ENCODE measurements at places on chromosomes 2 and 18.

DNA sequence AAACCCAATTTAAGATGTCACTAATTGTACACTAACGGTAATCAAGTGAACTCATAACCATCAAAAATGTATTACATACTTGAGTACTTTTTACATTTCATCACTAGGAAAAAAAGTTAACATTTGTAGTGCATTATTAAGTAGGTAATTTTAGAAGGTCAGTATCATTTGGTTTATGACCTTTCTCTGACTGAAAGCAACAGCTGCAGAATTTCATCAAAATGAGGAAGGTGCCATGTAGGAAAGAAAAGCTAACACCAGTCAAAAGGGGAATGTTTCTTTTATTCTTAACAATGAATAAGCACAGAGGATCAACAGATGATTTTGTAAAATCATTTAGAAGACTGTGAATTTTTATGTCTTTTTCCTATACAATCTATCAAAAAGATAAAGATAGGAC lies 79.0 kb downstream of the PIGN start:
- no peak for DNase-seq

GRCh38 chr2:19351899-19352697 lies 6.3 kb downstream of the OSR1 start:
- DNase-seq: no peak

DNA sequence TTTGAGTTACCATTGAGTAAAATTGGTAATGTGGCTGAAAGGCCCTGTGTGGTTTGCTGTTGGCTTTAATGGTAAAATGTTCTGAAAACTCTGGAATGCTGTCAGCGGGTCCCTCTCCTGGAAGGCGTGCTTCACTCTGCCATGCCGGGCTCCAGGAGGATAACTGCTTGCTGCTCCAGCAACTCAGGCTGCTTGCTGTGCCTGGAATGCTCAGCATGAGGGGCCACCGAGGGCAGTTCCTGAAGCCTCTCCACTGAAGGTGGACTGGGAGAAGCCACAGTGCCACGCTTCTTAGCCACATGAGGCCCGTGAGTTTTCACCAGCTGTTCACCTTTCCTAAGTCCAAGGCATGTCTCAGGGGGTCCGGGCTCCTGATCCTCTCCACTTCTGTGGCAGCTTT lies 90.4 kb upstream of the FAM110C start:
- no peak for DNase-seq

GRCh38 chr18:79068341-79068936 lies 755 bp upstream of the ATP9B start:
- no peak for DNase-seq

GRCh38 chr2:191165176-191165643 lies 14.4 kb upstream of the STAT4 start:
- peak; percentile 61 for DNase-seq

GRCh38 chr2:109216332-109216731 lies 87.3 kb downstream of the SH3RF3 start:
- no peak for DNase-seq

- no peak for DNase-seq
These were observed 2.1 kb downstream of the STK39 start for GRCh38 chr2:168245074-168245825.

GRCh38 chr2:154452906-154453493 lies 245.5 kb upstream of the KCNJ3 start:
- peak; percentile 11 for DNase-seq

DNA sequence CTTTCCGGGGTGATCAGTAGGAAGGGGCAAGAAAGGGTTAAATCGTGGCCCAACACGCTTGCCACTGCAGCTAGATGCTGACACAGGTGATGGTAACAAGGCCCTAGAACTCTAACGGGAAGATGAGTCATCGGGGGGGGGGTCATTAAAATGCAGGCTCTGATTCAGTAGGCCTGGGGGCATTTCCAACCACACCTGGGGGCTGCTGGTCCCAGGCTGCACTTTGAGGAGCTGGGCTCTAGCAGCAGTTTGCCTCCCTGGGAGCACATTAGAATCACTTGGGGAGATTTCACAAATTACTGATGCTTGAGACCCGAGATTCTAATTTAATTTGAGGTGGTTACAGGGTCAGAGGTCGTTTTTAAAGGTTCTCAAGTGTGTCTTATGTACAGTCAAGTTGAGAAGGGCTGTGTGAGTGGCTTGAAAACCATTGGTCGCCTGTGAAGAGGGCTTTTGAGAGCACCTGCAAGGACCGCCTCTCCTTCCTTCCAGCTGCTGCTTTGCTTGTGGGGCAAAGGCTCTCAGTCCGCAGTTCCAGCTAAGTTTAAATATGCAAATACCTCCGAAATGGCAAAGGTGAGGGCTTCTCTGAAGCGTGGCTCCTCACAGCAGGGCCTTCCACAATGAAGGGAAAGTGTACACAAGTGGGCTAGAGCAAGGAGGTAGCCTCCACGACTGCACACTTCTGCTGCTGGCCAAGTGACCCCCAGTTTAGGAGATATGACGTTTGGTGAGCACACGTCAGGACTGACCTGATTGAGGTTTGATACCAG lies 128.0 kb upstream of the MSH6 start:
- no peak for DNase-seq

DNA sequence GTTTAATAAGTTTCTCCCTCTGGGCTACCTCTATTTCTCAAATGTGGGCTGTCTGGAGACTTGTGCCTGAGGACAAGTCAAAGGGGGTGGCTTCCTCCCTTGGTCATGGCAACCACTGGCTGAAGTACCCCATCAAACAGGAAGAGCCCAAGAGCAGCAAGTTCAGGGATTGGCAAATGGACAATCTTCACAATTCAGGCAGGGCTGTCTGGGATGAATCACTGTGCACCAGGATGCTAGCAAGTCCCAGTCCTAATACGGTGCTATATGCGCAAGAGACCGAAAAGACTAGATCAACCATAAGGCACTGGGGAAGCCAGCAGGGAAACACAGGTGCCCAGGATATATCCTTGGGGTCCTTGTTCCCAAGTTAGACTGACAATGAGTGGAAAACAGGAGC lies 75.5 kb downstream of the ANTXR1 start:
- peak; percentile 57 for DNase-seq

DNA sequence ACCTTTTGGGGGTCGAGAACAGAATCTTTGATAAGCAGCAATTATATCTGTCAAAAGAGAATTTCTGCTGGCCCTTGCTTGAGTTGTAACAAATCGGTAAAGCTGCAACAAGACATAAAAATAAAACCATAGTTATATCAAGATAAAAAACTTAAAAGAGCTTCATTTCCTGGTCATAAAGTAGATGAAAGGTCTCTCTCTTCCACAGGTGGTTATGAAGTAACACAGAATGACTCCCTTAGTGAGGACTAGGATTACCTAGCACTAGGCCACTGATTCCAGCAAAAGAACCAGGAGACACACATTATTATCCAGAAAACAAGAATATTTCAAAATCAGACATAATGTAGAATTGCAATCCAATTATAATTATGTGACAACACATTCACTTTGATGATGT lies 5.4 kb downstream of the AFG3L2 start:
- no peak for DNase-seq

GRCh38 chr2:178449700-178450523 lies 1.1 kb downstream of the PRKRA start:
- no peak for DNase-seq

All from fibroblast of skin of abdomen (primary cell).